NCI-H2029 (cell line): ENCODE measurements at places on chromosomes 5 and 9.

DNA sequence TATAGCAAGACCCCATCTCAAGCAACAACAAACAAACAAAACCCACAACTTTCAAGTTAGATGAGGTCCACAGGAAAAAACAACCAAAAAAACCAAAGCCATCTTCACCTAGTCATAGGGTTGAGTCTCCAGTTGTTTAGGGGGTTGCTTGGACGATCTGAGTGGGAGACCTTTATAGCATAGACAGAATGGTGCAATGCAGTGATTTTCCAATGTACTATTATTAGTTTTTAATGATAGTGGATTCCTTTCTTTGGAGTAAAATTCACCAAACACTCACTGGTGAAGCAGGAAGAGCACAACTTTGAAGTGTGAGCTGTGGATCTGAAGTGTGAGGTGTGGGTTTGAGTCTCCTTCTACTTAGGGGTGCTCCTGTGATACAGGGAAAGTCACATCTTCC, 67.0 kb upstream of the KLF9 start:
- no peak for DNase-seq

DNA sequence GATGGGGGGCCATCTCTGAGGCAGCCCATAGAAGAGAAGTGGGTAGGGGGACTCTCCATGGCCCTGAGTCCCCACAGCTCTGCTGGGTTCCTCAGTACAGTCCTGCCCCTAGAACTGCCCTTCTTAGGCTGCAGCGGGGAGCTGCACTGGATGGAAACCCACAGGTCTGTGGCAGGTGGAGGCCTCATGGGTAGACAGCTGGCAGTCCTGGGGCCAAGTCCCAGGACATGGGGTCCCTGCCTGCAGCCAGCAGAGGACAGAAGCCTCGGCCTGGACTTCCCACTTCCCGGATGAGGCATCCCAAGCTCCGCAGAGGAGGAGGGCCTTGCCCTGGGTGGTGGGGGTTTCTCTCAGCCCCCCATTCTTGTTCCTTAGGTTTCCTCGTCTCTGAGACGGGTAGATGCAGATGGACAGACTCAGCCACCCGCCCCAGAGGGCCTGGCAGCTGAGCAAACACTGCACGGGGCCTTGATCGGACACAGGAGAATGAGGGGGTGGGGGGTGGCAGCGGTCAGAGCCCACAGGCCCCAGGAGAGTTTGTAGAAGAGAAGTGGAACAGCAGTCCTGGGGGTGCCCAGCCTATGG, 153.8 kb downstream of the C9orf50 start:
- no peak for DNase-seq

DNA sequence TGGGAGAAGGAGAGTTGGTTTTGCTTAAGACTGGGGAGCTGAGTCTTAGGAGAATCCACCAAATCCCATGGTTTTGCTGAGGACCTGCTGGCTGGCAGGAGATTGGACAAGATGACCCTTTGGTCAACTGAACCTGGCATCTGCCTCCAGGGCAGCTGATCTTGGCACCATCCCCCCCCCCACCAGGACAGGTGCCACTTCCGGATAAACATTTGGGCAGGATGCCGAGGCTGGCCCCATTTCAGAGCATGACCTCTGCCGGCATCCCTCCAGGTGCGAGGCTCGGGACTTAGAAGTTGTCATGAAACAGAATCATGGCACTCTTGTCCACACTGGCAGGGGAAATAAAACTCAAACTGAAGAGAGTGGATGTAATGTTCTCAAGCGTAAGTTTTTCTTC, 165.6 kb downstream of the MACROH2A1 start:
- DNase-seq, result peak; percentile 34

GRCh38 chr5:137618476-137618875, 117.4 kb downstream of the KLHL3 start:
- no peak for DNase-seq

DNA sequence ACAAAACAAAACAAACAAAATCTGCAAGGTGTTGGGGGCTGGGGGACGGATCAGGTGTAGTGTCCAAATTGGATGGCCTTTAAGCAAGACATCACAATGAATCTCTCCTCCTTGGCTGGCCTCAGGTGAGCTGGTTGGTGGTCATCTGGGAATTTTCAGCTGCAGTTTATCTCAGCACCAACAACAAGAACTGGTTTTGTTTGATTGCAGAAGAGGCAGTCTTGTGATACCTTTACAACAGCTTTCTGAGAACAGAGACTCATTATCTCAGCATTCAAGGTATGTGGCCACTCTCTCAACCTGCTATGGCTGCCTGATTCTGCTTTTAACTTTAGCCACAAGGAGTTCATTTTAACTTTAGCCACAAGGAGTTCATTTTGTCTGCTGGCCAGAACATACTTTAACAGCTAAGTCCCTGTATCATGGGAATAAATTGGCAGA, 1543.4 kb downstream of the EFNA5 start:
- DNase-seq, result no peak

- no peak for DNase-seq
Observed at GRCh38 chr5:172502969-172503368, 48.6 kb upstream of the SH3PXD2B start.

- DNase-seq, result no peak
Observed at GRCh38 chr5:73031839-73032238, 76.0 kb downstream of the FCHO2 start.

DNA sequence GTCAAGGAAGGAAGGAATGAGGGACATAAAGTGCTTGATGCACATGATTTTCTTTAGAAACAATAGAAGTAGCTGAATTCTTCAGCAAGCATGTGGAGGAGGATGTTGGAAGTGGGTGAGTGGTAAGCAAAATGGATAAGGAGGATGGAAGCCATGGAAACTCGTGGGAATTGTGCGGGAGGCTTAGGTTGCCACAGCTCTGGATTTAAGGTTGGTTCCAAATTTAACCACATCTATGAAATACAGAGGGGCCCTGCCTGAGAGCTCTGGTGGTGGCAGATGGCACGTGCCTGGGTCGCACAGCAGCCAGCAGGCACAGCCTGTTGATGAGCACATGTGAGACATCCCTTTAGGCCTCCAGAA, 284.7 kb downstream of the SMARCA2 start:
- DNase-seq, result no peak
